ENCODE measurements at places on chromosomes 1 and 21.
A peak's percentile ranks its signal among the peaks of the same experiment; 100 is the strongest.

DNA sequence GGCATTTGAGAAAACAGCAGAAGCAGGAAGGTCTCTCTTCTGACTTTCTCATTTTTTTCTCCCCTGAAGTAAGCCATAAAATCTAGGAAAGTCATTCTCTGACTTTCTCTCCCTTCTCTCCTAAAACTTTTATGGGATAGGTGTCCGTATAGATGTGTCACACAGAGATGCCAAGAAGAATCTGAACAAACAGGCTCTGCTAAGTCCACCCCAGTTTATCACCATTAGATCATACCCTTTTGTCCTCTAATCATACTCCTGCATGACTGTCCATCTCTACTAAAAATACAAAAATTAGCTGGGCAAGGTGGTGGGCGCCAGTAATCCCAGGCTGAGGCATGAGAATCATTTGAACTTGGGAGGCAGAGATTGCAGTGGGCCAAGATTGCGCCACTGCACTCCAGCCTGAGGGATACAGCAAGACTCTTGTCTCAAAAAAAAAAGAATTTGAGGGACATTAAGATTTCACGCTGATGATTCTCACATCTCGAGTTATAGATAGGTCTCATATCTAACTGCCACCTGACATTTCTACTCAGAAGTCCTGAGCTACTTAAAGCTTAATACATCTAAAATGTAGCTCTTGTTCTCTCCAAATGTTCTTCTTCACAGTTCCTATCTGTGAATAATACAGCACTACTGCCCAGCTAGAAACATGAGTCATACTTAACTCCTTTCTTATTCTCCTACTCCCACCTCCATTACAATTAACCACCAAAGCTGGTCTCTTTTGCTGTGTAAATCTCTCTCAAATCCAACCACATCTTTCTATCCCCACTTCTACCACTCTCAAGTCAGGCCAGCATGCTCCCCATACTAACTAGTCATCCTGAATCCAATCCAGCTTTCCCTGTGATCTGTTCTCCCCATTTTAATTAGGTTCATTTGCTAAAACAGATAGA is 47.7 kb downstream of the ZNF644 start:
- no peak for DNase-seq

GRCh38 chr1:82329226-82329625 is 528.5 kb downstream of the ADGRL2 start:
- DNase-seq = no peak

GRCh38 chr1:9558946-9559545 is 19.8 kb downstream of the SLC25A33 start:
- DNase-seq = no peak

DNA sequence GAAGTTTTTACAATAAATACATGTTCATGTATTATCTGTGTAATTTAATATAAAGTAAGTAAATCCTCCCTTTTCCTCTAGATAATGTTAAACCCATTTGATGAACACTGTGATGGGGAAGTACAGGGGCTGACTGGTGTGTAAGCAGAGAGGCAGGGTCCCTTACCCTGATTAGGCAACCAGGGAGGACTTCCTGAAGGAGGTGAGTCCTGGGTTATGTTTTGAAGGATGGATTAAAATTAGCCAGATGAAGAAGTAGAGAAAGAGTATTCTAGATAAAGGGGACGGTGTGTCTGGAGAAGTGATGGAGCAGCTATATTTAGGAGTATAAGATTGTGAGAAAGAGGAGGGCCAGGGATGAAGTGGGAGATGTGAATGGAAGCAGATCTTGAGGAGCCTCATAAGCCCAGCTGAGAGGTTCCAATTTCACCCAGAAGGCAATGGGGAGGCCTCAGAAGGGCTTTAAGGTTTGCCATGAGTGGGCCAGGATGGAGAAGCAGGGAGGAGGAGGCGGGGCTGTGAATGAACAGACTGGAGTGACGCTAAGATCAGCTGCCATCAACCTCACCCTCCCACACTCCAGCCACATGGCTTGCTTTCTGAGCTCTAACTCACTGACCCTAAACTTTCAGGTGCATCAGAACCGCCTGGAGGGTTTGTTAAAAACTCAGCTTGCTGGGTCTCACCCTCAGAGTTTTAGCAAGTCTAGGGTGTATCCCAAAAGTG is 30.9 kb upstream of the ID3 start:
- no peak for DNase-seq

GRCh38 chr1:18901147-18901951 is 1.0 kb downstream of the ALDH4A1 start:
- DNase-seq = no peak

- no peak for DNase-seq
These were observed 55.3 kb downstream of the NDUFS5 start for GRCh38 chr1:39081271-39082009.

DNA sequence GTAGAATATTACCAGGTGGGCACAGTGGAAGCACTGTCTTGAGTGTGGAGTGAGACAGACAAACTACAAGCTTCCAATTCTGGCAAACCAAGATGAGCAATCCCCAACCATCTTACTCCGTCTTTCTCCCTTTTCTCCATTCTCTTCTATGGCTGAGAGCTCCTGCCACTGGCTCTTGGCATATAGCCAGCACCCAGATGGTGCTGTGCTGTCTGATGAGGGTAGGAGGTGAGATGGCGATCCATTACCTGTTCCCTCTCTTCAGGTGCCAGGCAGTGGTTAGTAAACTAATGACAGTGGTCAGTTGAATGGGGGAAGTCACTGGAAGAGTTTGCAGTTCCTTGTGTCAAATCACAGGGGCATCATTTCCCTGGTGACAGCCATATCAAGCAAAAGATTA is 108.4 kb downstream of the FNBP1L start:
- DNase-seq = no peak

DNA sequence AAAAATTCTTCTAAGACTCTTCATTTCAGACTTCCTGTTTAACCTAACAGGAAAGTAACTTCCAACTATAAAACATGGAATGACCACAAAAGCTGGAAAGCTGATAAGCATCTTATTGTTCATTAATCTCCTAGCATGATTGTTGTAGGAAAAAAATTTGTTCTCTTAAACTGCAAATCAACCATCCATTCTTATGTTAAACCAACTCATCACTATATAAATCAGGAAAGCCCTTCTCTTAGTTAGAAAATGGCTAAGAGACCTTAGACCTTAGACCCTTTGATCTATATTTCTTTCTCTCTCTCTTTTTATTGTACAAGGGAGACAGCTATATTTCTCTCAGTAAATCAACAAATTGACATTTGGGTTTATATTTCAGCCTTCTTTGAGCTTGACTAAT is 101.4 kb downstream of the UBE2U start:
- no peak for DNase-seq

DNA sequence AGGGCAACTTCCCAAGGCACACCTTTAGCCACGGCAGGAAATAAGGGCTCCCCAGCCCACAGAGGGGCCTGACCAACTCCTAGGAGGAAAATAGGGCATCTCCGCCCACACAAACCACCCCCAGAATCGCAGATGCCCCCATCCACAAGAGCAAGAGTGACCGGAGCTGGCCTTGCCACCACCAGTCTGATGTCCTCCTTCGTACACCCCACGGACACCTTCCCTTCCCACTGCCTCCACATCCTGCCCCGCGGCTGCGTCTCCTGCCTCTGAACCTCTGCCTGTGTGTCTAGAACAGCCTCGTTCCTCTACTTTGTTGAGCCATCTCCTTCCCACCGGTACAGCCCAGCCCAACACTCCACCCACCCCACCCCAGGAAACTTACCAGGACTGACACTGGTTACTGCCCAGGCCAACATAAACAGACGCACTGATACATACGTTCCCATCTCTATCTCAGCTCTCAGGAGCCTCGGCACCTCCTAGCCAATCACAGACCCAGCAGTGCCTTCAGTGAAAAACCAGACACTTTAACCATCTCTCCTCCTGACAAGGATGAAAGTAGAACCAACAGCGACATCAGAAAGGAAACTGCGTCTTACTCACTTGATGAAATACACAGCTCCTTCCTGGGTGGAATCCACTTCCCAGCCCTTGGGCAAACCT is 7.6 kb upstream of the PLEKHA6 start:
- DNase-seq = no peak

DNA sequence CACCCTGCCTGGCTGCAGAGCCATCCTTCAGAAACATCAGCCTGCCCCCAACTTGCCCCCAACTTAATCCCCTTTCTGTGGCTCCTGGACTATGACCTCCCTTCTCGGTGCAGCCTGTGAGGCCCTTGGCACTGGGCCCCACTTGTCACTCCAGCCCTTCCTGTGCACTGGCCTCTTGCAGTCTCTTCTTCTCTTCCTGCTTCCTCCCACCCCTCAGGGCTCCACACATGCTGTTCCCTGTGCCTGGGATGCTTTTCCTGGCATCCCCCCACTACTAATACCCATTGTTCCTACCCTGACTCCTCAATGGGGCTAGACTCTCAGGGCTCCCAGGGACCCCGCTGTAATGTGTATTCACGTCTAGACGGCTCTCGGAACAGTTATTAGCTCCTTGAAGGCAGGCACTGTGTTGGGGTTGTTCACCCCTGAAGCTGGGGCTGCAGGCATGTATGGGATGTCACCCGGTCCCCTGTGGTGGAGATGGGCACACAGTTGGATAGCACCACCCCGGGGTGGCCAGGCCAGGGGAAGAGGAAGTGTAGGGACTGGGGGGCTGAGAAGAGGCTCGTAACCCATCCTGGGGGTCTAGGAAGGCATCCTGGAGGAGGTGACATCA is 4.5 kb downstream of the LDLRAD1 start:
- no peak for DNase-seq

DNA sequence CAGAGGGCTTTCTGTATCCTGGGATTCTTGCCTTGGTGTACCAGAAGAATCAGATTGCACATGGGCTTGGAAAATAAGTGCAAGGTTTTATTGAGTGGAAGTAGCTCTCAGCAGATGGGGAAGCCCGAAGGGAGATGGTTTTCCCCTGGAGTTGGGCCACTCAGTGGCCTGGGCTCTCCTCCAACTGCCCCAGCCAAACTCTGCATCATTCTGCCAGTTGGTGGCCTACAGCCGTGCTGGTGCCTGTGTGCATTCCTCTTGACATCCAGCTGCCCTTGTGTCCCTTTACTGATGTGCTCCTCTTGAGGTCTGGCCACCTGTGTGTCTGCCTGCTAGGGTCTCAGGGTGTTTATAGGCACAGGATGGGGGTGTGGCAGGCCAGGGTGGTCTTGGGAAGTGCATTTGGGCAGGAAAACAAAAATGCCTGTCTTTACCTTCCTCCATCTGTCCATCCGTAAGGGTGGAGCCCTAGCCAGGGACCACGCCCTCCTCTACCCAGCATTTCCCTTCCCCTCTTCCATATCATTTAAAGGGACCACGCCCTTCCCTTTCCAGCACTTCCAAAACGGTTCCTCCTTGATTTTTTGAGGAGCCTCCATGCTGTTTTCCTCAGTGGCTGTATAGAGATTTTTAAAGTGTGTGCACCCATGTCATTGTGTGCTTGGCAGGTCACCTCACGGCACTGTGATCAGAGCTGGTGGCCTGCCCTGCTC is 18.9 kb downstream of the SNAP47 start:
- DNase-seq = no peak

GRCh38 chr21:44357064-44357837 is 3.8 kb downstream of the TRPM2 start:
- no peak for DNase-seq

DNA sequence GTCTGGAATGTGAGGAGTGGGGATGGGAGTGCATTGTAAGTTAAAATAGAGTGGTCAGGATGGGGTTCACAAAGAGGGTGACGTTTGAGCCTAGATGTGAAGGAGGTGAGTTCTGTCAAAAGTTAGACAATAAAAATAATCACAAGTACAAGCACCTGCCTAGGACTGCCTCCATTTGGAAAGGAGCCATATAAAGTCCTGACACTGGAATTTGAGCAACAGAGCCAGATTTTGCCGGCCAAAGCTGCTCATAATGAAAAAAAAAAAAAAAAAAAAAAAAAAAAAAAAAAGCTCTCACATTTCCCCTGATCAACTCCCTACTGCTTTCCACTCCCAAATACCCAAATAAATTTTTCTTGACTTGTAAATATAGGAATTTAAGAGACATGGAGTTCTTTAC is 4.1 kb downstream of the PALMD start:
- DNase-seq = no peak

GRCh38 chr1:116259663-116260062 is 113.4 kb upstream of the ATP1A1 start:
- DNase-seq = no peak

DNA sequence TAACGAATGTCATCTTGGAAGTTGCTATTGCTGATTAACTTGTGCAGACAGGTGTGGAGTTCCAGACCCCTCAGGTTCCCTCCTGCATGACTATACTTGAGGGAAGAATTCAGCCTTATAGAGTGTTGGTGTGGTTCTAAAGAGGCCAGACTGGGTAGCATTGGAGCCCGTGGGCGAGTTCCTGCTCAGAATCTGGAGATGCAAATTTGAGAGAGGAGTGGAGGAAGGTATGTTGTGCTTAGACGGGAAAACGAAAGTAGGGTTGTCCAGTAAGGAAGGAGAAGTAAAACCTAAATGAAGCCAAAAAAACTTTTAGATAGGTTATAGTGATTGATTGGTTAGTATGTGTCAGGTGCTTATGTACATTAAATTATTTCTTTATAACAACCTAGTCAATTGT is 79.2 kb downstream of the ZNF326 start:
- DNase-seq = no peak

- DNase-seq = no peak
These were observed 14.3 kb upstream of the NTMT2 start for GRCh38 chr1:170131450-170131849.

GRCh38 chr1:231037585-231038517 is 2.2 kb downstream of the FAM89A start:
- DNase-seq = peak; percentile 74

DNA sequence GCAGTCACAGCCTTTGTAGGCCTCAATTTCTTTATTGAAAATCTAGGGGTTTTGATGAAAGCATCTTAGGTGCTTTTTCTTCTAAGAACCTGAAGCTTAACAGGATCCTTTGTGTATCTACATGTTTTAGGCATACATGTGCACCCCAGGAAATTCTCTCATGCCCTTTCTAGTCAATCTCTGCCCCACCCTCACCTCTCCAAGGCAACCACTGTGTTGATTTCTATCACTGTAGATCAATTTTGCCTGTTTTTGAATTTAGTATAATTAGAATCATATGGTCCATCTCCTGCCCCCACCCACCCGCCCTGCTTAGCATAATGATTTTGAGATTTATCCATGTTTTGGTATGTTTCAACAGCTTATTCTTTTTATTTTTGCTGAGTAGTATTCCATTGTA is 19.4 kb downstream of the VANGL1 start:
- DNase-seq = no peak

DNA sequence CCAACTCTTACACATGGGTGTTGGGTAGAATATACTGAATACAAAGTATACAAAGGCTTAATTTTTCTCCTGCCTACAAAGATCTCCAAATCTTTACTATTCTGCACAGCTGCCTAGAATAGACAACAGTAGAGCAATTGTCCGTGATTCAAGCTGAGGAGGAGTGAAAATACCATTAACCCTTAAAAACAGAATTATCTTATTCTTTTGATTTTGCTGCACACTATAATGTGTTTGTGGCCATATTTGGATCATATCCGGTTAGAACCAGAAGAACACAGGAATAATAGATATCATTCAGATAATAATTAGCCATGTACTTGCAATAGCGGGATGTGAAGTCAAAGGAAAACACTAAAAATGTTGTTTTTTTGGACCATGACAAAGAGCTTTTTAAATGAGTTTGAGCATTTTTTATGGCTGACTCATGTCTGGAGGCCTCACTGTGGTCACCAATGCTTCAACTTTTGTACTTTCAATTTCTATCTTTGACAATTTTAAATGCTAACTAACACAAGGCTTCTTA is 197.6 kb upstream of the FOXD3 start:
- DNase-seq = no peak

GRCh38 chr1:38030596-38031512 is 15.7 kb downstream of the POU3F1 start:
- no peak for DNase-seq

Data from SK-N-DZ (cell line).